Mammary epithelial cell (primary cell): ENCODE measurements at places on chromosomes 13 and 19. TPM values are rescaled to one million over a fixed set of nuclear protein-coding genes. Genes with fewer than 3 reads are reported as not detected.

The TICAM1 gene
- 27.1 and 33.3 TPM in 2 replicates for total RNA-seq

The ADGRE2 gene
- 0.83 TPM for total RNA-seq

GRCh38 chr13:77779552-77780272 is 82.2 kb downstream of the SLAIN1 start:
- peak; percentile 22 for DNase-seq

DNA sequence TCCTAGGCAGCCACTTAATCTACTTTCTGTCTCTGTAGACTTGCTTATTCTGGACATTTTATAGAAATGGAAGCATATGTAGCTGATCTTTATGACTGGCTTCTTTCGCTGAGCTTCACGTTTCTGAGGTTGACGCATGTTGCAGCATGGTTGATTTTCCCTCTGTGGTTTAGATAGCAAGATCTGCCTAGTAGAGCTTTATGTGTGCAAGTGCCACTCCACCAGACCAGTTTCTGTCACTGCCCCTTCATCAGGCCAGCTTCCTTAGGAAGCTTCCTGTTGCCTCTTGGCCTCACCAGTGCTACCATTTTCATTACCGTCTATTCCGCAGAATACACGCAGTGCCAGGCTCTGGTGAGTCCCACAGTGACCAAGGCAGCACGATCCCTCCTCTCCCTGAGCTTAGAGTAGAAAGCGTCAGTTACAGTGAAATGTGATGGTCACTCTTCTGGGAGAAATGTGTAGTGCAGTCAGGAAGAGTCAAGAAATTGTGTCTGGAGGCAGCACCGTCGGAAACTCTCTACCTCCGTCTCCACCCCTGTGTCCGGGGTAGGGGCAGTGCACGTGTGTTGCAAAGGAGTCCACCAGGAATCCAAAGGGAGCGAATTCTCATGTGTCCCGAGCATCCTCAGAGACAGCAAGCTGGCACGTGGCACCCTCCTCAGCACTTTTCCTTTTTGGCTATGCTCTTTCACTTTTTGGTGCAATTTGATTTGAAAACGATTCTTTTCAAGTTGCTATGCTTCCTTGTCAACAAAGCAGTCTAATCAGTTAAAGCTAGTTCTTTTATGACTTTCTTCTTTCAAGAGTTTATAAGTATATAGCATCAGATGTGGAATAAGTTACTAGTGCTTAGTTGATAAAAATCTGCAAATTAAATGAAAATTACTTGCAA is 45.4 kb upstream of the GPR183 start:
- no peak for DNase-seq

DNA sequence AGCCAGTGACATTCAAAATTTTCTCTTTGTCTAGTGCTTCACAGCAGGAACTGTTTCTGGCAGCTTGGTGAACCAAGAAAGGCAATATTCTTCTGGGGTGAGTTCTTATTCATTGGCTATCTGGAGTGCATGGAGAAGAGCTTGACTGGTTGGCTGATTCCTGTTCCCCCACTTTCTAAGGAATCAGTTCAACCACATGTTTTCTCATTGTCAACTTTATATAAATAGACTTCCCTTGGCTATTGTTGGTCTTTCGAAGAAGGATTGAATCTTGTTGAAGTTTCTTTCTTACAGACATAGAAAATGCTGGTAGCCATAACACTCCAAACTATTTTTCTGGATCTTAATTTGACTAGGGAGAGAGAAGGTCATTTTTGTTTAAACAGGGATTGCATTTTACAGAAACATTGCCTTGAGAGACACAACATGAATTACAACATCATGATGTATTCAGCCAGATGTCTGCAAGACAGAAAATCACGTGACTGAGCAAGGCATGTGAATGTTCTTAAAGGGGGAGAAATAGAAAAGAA is 85.2 kb downstream of the EDNRB start:
- no peak for DNase-seq

The TMEM259 gene
- 152 and 165 TPM in 2 replicates for total RNA-seq

GRCh38 chr13:71772361-71772760 is 94.6 kb downstream of the DACH1 start:
- DNase-seq: no peak

DNA sequence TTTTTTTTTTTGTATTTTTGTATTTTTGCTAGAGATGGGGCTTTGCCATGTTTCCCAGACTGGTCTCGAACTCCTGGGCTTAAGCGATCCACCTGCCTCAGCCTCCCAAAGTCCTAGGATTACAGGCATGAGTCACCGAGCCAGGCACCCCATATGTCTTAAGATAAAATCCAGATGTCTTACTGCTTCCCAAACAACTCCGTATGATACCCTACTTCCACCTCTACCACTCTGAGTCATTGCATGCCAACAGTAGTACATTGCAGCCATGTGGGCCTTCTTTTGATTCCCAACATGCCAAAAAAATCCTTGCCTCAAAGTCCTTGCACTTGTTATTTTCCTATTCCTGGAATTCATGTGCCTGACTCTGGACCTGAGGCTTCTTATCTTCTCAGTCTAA is 799.2 kb downstream of the GPC5 start:
- no peak for DNase-seq

The TDRD3 gene
- total RNA-seq: 18.2 TPM

DNA sequence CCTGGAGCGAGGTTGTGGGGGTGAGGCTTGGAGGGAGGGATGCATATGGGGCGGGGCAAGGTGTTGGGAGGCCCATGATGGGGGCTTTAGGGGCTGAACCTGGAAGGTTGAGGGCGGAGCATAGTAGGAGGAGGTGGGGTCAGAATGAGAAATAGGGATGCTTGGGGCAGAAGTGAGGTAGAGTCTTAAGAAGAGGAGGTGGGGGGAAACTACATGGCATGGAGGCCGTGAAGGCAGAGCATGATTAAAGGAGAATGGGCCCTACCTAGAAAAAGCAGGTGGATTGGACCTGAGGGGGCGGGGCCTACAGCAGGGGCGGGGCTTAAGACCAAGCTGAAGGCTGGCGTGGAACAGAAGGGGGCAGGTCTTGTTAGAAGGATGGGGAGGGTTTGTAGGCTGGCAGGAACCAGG is 799 bp downstream of the NR1H2 start:
- no peak for DNase-seq

The C19orf67 gene
- not detected for total RNA-seq

GRCh38 chr13:95239283-95239682 is 62.0 kb downstream of the ABCC4 start:
- no peak for DNase-seq

The ZNF85 gene
- 10.5 TPM for total RNA-seq

GRCh38 chr19:9151367-9151766 is 11.2 kb downstream of the ZNF317 start:
- DNase-seq: no peak

The STOML3 gene
- not detected in 2 replicates for total RNA-seq

The C13orf46 gene
- 0.26 and 0.86 TPM in 2 replicates for total RNA-seq

DNA sequence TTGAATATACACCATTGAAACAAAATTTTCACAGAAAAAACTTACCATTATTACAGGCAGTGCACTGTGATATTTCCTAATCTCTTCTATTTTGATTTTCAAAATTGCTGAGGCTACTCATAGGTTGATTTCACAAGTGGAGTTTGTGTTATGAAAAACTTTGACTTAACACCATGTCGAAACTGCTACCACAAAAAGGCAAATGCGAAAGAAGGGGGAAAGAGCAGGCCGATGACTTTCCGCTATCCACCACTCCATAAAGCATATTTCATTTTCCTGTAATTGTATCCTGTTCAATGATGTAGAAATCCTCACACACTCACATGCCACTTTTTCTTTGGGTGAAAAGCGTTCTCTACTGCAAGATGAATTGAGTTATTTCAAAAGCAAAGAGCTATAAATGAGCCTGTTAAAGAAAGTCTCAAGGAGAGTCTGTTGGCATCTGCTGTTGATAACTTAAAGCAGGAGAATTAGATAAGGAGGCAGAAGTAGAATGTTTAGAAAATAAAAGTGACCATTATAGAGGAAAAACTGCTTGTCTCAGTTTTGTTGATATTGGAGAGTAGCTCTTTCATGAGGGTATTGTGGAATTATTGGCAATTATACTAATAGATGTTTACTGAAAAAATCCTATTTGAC is 18.8 kb downstream of the KL start:
- no peak for DNase-seq

DNA sequence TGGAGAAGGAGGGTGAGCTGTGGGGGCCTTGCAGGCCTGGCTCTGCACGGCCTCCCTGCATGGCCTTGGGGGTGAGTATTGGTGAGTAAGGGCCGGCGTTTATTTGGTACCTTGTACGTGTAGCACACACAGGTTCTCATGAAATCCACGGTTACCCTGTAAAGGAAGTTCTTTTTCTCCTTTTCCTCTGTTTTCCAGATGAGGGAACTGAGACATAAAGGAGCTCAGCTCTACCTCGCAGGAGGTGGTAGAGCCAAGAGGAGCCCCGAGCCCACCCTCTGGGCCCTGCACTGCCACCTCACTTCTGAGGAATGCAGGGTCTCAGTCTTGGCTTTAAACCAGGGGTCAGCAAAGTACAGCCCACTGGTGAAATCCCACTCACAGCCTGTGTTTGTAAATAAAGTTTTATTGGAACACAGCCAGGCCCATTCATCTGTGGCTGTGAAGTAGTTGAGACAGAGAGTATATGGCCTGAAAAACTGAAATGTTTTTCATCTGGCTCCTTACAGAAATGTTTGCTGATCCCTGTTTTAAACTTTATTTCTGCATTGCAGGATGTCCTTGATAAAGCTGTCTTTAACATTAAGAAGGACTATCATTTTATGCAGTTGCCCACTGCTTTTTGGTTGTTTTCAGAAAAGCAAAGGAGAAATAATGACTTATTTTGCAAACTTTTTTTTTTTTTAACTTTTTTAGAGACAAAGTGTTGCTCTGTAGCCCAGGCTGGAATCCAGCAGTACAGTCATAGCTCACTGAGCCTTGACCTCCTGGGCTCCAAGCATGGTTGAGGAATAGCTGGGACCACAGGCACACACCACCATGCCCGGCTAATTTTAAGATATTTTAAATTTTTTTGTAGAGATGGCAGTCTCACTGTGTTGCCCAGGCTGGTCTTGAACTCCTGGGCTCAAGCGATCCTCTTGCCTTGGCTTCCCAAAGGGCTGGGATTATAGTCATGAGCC is 6.4 kb downstream of the EPN1 start:
- no peak for DNase-seq

DNA sequence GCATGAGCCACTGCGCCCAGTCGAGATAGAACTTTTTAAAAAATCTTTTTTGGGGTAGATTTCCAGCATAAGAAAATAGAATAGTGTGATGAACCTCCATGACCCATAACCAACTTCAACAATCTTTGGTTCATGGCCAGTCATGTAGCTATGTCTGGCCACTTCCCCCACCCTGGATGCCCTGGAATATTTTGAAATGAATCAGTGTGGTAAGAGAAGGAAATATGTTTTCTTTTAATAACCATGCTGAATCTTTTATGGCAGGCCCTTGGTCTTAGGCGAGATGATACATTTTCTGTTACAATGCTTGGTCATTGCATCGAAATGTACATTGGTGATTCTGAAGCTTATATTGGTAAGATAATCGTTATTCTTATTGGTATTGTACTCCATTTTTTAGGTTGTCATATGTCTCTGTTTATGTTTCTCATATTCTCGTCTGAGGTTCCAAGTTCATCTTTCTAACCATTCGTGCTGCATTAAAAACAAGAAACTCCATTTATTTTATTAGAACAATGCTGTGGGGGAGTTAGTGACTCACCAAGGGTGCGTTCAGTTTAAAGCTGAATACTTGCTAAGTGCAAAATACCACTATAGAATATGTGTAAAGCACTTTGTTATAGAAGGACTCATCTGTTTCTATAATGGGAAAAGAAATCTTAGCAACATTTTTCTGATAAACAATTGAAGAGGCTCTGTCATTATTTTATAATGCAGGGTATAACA is 16.4 kb upstream of the UPF3A start:
- peak; percentile 24 for DNase-seq

- peak; percentile 78 for DNase-seq
These were observed 195.7 kb downstream of the KLF12 start for GRCh38 chr13:73938372-73939070.

DNA sequence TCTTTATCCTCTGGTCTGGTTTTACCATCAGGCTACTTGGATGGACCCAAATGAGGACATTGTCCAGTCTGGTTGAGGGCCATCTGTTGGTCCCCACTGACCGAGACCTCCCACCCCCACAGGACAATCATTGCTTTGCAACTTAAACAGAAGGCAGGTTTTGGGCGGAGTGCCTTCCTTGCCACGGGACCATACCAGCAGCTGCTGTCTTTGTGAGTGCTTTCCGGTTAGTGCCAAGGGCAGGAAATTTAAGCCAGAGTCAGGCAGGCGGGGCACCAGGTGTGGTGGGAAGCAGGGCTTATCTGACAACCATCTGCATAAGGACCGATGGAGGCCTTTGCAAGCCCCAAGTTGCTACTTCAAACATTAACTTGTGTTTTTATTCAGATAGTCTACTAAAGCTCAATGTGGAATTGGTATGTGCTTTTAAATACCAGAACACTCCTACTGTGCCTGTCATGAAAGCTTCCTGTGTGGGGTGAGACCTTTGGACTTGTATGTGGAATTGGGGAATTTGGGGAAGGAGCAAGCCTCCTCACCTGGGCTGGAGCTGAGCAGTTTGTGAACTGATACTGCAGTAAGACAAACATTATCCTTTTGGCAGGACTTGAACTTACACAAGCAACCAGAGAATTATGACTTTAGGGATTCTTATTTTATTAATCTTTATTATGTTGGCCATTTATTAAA is 39.3 kb upstream of the UBE2L5 start:
- no peak for DNase-seq

- no peak for DNase-seq
These were observed 15.9 kb upstream of the RANBP3 start for GRCh38 chr19:5993648-5994358.

The CATSPERD gene
- not detected for total RNA-seq

GRCh38 chr13:50740052-50740741 is 103.3 kb downstream of the DLEU7 start:
- DNase-seq: no peak

- no peak for DNase-seq
These were observed at the start of gene NLRP9 for GRCh38 chr19:55738302-55738701. Gene NLRP9 (minus strand): TSS chr19:55738402. CDS start chr19:55738374, 28 bp downstream.

GRCh38 chr13:69545551-69545950 is 562.1 kb upstream of the ATXN8OS start:
- no peak for DNase-seq

DNA sequence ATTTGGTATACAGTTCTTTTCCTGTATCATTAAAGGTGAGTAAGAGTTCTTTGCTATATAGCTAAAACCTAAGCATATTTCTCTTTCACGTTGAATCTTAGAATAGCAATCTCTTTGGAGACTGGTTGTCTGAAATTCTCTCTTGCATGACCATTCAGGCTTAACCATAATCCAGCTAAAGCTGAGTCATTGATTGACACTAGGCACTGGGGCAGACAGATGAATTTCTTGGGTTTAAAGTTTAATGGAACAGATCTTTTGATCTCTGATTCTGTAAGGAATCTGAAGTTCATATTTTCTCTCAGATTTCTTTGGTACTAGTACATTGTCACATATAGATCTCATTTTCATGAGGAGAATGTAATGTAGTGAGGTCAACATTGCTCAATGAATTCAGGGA is 397.3 kb upstream of the MIR17HG start:
- DNase-seq: no peak
